CD4-positive, alpha-beta T cell treated with Interleukin-15 for 4 hours (primary cell): ENCODE measurements at places on chromosomes 1 and 21.

- no peak for DNase-seq
Observed at GRCh38 chr1:73911849-73912248, 286.1 kb downstream of the LRRIQ3 start.

- DNase-seq: no peak
Observed at GRCh38 chr1:83625646-83626045, 373.3 kb downstream of the TTLL7 start.

DNA sequence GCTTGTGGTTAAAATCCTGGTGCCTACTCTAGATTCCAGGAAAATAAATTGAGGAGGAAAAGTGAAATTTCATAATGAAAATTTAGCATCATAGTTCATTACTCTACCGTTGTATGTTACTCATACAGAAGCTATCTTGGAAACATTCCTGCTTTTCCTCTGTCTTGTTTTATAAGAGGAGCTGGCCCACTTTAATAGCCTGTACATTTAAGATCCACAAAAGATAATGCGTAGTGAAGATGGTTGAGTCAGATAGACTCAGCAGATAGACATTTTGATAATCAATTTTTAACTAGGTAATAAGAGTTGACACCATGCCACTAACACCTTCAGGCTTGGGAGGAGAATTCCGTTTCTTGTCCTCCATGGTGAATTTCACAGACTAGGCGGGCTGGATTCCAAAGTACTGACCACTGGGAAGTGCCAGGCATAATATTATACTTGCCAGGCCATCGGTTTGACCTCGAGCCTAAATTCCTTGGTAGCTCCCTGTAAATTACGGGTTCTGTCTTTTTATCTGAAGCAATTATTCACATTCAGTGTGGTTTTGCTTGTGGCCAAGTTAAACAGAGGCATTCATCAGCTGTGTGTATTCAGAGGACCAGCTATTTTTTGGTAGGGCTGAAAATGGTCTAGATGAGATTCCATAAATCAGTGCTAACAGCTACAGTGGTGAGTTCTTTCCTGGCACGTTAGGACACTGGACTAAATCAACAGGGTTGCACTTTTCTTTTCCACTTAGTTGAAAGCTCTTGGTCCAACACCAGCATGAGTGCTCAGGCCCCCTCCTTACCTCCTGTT is 111.9 kb upstream of the KAZN start:
- DNase-seq: no peak

- DNase-seq: no peak
Observed at GRCh38 chr1:225750875-225751824, 26.5 kb upstream of the SRP9 start.

DNA sequence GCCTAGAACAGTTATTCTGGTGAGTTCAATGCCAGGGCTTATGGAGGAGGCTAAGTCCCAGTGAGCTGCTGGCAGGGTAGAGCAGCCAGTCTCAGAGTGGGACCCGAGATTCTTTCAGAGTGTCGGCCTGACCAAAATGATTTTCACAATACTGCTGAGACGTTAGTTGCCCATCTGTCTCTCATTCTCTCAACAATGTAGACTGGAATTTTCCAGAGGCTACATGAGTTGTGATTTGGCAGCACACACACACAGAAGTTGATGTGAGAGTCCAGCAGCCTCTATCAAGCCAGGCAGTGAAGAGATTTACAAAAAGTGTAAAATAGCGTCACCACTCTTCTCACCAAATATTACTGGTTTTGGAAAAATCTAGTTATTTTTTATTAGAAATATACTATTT is 21.7 kb downstream of the CACNA1S start:
- DNase-seq: no peak

- no peak for DNase-seq
Observed at GRCh38 chr1:70441392-70442035, 30.4 kb downstream of the CTH start.

DNA sequence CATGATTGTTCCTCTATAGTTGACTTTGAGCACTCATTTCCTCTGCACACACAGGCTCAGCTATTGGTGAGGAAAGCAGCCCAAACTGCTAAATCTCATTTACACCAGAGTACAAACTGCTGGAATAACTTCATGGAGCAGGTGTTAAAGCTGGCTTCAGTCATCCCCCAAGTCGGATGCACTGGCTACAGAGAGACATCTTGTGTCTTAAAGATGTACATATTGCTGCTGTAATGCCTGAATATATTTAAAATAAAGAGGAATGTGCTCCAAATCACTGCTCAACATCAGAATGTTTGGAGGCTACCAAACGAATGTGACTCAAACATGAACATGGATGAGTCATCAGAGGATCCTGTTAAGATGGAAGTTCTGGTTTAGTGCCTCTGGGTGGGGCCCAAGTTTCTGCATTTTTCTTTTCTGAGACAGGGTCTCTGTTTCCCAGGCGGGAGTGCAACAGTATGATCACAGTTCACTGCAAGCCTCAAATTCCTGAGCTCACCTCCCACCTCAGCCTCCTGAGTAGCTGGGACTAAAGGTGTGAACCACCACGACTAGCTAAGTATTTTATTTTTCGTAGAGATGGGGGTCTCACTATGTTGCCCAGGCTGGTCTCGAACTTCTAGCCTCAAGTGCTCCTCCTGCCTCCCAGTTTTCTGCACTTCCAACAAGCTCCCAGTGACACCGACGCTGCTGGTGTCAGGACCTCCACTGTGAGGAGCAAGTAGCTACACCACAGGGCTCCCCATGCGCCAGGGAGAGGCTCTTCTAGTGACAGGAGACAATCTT is 79.0 kb upstream of the KRTAP19-8 start:
- peak; percentile 28 for DNase-seq

DNA sequence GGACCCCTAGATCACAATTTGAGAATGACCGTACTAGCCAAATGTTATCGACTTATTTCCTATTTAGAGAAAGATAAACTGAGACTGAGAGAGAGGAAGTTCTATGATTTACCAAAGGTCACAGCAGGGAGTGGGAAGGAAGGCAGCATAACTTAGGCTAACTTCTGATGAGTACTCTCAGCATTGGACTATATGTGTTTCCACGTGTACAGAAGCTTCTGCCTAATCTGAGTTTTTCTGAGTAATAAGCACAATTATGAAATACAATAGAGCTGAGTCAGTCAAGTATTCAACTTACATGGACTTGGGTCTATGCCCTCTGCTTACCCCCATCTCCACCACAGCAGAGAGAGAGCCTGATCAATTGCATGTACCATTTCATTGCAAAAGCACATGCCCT is 88.1 kb upstream of the HIVEP3 start:
- DNase-seq: no peak
